ENCODE measurements at places on chromosomes 7 and 10.

GRCh38 chr10:12721334-12721733 is 280.2 kb downstream of the CCDC3 start:
- ATAC-seq: no peak

DNA sequence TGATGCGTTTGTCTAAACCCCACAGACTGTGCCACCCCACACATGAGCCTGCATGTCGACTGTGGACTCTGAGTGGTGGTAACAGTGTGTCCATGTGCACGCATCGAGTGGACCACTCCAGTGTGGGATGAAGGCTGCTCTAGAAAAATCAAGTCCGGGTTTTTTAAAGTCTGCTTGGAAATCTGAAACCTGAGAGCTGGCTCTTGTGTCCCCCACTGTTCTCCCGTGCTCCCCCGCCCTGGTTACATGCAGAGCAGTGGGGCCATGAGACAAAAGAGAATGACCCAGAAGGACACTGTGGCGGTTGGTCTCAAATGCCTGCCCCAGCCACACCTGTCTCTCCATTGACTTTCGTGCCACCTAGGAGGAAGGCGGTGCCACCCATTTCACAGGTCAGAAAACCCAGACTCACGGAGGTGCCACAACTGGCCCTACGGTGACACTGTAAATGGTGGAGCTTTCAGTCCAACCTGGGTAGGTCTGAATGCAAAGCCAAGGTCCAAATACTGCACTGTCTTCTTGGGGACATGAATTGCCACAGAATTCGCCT is 27.3 kb upstream of the PWWP2B start:
- ATAC-seq: no peak

DNA sequence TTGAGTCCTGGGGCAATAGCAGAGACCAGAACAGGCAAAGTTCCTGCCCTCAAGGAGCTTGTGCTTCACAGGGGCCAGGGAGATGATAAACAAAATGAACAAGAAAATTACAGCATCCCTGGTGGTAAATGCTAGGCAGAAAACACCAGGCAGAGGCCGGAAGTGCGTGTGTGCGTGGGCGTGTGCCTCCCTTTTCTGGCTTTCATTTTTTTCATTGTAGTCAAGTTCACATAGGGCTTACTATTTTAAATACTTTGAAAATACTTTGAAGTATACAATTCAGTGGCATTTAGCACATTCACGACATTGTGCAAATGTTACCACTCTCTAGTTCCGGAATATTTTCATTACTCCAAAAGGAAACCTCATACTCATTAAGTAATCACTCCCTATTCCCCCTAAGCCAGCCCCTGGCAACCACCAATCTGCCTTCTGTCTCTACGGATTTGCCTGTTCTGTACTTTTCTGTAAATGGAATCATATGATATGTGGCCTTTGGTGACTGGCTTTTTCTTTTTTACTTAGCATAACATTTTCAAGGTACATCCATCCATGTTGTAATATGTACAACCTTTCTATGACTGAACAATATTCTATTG is 88.1 kb upstream of the PDCD4 start:
- ATAC-seq: peak; percentile 51

- no peak for ATAC-seq
These were observed 3.1 kb downstream of the CADPS2 start for GRCh38 chr7:122883049-122883680.

GRCh38 chr7:76300166-76300731 is 2.2 kb upstream of the HSPB1 start:
- no peak for ATAC-seq

DNA sequence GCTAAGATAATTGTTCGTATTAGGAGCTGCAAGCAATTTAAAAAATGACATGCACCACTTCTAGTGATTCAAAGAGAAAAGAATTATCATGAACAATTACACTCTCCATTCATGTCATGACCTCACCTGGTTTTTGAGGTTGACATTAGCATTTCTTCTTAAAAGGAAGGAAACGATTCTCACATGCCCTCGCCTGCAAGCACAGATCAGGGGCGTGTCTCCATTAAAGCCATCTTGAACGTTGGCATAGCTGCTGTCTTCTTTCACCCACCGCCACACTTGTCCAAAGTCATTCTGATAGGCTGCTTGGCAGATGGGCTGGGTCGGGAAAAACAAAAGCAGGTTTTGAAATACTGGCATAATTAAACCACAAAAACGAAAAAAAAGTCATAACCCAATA is 19.9 kb downstream of the ANKRD22 start:
- no peak for ATAC-seq

- ATAC-seq: peak; percentile 49
These were observed 254.5 kb upstream of the RNF32 start for GRCh38 chr7:156386097-156386496.

DNA sequence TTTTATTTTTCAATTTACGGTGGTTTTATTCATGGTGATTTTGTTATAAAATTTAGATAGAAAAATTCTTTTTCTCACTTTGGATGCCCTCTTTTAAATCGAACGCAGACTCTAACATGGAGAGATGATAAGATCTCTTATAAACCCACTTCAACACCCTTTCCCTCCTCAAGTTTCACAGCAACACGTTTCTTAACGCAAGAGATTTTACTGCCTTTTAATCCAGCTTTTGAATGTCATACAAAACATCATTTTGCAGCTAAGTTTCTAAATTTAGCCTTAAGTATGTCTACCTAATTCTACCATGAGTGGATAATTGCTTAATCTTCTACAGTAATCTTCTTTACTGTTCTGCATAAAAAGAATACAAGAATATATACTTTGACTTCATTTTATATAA is 70.0 kb downstream of the SEMA3C start:
- no peak for ATAC-seq
